ENCODE measurements at places on chromosomes 7 and 10.

DNA sequence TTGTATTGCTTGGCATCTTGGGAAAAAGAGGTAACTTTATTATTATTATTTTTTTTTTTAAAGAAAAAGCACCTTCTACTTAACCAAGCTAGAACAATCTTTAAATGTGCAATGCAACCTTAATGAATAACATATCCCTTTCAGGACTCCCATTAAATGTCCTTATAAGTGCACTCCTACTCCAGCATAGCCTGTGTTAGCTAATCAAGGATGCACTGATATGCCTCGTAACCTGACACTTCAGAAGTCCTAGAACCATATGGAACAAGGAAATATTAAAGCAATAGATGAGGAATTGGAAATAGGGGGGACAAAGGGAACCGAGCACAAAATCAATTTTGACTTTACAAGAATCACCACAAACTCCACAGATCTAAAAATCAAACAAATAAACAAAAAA, 522.4 kb downstream of the PARD3 start:
- DNase-seq, result no peak

DNA sequence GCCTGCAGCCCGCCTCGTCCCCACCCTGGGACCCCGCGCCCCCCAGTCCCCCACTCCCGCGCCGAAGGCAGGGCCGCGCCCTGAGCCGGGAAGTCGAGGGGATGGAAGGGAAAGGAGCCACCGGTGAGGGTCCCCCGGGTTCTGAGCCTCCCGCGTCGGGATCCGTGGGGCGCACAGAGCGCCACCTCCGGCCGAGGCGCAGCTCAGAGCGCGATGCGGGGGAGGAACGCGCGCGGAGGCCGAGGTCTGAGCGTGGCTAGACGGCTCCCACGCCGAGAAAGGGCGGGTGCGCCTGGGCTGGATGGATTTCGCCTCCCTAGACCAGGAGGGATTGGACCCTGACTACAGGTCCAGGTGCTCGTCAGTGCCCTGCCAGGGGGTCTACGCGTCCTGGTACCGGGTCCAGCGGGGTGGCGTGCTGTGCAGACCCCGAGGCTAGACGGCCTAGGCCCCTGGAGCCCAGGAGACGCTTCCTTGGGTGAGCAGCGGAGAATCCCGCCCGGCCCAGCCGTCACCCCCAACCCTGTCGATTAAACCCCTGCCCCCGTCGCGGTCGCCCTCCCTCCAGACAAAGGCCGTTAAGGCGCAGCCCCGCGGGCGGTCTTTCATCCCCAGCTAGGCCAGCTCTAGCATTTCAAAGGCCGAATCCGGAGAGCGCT, 986 bp upstream of the PDGFA start:
- DNase-seq, result peak; percentile 64

DNA sequence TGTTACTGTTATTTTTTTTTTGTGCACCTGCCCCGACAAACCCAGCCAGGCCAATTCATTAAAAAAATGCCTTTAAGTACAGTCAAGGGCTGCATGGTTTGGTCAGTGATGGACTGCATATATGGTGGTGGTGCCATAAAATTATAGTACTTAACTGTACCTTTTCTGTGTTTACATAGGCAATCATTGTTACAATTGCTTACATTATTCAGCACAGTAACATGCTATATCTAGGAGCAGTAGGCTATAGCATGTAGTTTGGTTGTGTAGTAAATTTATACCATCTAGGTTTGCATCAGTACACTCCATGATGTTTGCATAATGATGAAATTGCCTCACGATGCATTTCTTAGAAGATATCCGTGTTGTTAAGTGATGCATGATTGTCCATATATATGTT, 58.0 kb downstream of the STK31 start:
- no peak for DNase-seq

GRCh38 chr10:11138314-11139033, 120.8 kb downstream of the CELF2 start:
- no peak for DNase-seq

DNA sequence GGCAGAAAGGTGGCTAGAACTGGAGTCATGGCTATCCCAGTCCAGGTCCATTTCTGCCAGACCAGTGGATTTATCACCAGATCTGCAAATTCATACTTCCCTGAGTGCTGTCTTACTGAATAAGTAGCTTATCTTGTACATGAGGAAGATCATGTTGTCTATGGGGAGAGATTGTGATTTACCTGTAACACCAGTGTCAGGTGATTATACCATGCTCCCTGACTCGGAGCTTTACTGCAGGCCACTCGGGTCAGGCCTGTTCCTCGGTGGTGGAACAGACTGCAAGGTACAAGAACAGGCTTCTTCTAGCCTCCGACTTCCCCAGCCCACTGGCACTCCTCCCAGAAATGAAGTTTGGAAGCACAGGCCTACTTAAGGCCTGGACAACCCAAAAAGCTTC, 42.6 kb upstream of the DLG5 start:
- no peak for DNase-seq

DNA sequence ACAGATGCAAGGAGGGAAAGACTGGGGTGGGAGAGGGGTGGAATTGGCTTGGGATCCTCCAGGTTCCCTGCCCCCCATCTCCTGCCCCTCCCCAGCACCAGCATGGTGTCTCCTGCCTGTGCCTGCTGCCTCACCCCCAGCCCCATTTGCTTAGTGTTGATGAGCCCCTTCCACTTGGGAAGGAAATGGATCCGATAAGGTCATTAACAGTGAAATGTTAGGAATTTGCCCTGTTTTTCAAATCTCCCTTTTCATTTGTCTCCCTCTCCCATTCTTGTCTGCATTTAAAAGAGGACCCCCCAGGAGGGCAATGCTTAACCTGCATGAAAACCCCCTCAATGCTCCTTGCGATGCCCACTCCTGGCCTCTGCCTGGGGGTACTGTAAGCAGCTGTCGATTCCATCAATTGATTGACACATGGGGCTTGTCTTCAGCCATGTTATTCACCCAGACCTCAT, 51.5 kb downstream of the HK1 start:
- no peak for DNase-seq

GRCh38 chr7:89770161-89770560, 384.1 kb upstream of the STEAP1 start:
- DNase-seq, result no peak

- DNase-seq, result peak; percentile 60
Observed at GRCh38 chr10:128064108-128064969, 61.9 kb downstream of the MKI67 start.

DNA sequence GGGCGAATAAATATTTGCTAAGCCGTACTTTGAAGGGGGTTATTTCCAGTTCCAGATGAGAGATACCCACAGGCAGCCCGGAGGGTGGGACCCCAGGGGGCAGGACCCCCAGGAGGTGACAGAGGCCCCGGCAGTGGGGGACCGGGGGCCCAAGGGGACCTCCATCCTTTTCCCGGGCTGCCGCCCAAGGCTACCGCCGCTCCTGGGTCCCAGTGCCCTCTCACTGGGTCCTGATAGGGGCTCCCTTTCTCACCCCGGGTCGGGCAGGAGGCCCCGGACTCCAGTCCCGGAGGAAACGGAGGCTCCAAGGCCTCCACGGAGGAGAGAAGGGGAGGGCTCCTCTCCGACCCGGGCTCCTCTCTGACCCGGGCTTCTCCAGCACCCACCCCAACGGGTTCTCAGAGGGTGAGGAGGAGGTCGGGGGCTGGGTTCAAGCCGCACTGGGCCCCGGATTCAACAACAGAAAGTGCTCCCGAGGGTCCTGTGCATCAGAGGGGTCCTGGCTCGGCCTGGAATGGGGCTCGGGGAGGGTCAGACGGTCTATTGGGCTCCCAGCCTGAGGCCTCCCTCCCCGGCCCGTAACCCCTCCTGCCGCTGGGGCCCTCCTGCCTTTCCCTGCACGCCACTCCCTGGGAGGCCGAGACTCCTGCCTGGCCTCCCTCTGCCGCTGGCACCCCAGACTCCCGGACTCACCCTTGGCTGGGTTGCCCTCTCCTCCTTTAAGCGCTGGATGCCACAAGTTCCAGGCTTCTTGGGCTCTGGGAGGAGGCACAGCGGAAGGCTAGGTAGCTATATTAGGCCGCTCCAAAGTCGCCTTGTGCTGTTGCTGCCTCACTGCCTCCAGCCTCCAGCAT, 62.5 kb downstream of the ZNF37A start:
- no peak for DNase-seq

DNA sequence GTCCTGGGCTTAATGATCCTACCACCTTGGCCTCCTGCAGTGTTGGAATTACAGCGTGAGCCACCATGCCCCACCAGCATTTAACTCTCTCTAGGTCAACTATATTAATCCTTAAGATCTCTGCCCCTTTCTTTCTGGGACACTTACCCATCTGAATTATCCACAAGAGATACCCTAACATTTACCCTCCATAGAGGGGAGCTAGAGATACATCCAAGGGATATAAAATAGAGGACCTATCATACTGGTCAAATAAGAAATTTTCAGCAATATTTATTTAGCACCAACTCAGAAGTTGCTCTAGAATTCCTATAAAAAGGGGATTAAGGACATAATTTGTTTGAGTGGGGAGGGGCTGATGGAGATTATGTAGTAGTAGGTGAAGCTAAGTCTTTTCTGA, 96.5 kb downstream of the OTUD1 start:
- DNase-seq, result no peak

- no peak for DNase-seq
Observed at GRCh38 chr10:69407621-69408301, 9.0 kb downstream of the TACR2 start.

DNA sequence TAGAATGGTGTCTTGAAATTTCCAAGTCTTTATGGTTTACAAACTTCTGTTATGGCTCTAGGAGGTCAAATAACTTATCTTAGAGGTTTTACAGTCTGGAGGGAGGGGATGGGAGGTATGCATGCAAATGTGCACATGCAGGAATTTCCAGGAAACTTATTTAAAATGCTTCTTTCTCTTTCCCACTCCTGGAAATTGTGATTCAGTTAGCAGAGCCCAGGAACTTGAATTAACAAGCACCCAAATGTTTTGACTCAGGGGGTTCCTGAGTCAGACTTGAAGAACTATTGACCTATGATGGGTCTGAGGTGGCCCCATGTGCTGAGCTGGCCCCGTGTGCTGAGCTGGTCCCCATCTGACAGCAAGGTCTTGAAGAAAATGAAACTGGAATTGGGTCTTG, 669.4 kb downstream of the INHBA start:
- no peak for DNase-seq

- DNase-seq, result no peak
Observed at GRCh38 chr7:142248-142941, 50.0 kb upstream of the FAM20C start.

DNA sequence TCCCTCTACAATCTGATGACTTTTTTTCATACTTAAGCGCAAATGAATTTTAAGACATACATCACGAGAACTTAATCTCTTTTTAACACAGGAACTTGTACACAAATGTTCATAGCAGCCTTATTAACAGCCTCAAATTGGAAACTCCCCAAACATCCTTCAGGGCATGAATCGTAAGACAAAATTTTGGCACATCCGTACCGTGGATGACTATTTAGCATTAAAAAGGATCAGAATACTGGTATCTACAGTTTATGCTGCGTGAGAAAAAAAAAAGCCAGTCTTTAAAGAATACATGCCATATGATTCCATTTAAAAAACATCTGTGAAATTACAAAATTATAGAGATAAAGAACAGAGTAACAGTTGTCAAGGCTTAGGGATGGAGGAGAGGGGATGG, 46.8 kb downstream of the PDE1C start:
- peak; percentile 26 for DNase-seq

- no peak for DNase-seq
Observed at GRCh38 chr7:50352282-50352681, 47.8 kb downstream of the IKZF1 start.
